Immature natural killer cell (primary cell): ENCODE measurements at places on chromosomes 2 and 18. TPM values are rescaled to one million over a fixed set of nuclear protein-coding genes. Genes with fewer than 3 reads are reported as not detected.

- no peaks in the 10 kb centered on the region for H3K4me1 ChIP-seq
- H3K27ac ChIP-seq, result no peak overlapping the region
- H3K27me3 ChIP-seq, result peaks cover 2% of the 10 kb centered on the region
- no peak for DNase-seq
- H3K4me3 ChIP-seq, result no peak overlapping the region
Measured at GRCh38 chr18:14086458-14087231, 45.6 kb downstream of the ZNF519 start.

HOXD8 gene
- not detected for polyA plus RNA-seq

DNA sequence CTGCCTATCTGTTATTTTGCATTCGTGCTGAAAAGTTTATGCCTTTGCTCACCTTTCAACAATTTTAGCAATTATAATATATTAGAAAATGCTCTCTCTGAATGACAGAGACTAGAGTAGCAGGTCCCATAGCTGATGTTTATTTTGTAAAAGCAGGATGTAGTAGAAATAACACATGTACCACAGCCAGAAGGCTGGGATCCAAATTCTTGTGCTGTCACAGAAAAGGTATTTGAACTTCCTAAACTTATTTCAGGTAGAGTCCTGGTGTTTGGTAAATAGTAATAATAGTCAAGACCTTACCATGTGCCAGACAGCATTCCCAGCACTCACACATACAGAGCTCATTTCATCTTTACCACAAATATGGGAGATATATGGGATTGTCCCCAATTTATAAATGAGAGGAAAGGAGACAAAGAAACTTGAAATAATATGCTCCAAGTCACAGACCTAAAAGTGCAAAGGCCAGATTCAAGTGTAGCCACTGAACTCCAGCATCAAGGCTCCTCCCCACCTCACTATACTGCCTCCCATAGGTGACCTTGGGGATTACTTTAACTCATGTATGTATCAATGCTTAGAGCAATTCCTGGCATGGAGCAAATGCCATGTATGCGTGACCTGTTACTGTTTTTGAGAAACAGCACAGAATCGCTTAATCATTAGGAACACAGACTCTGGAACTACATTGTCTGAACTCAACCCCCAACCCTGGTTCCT is 284.7 kb upstream of the RAB12 start:
- no peaks in the 10 kb centered on the region for H3K27me3 ChIP-seq
- no peak overlapping the region for H3K27ac ChIP-seq
- peaks cover 4% of the 10 kb centered on the region for H3K36me3 ChIP-seq
- H3K4me3 ChIP-seq, result no peak overlapping the region
- DNase-seq, result no peak

ARHGAP28 gene
- not detected for polyA plus RNA-seq

- H3K4me3 ChIP-seq, result no peak overlapping the region
- no peak overlapping the region for H3K27ac ChIP-seq
- H3K36me3 ChIP-seq, result no peaks in the 10 kb centered on the region
- H3K4me1 ChIP-seq, result no peaks in the 10 kb centered on the region
- no peaks in the 10 kb centered on the region for H3K27me3 ChIP-seq
Measured at GRCh38 chr2:179595284-179595683, 266.1 kb downstream of the ZNF385B start.

DNA sequence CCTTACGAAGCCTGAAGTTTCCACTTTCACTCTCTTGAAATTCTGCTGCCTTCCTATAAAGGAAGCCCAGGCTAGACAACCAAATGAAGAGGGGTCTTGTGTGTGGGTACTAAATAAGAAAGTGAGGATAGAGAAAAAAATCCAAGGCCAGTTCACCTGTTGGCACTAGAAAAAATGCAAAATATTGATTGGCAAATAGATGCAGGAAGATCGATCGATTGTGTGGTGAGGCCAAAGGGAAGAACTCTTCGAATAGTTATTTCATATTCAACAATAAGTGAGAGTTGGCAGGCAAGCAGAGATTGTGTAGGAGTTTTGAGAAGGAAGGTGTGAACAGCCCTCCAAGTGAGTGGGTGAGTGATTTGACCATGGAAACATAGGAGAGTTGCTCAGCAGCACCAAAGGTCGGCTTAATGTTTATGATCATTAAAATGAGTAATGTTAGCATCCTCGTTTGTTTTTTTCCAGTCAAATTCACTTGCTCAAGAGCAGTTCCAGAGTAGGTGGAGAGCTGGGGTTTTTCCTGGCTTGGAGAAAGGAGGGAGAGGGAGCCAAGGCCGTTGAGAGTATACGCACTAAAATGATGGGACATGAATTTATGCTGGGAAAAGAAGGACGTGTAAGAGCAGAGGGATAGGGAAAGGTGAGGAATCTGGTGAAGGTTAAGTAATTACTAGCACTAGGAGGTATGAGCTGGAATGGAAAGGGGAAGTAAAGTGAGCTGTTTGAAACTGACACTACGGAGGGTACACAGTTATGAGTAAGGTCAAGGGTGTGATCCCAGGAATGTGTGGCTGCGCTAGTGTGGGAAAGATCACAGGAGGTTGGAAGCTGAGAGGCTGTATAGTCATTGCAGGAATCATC is 1.1 kb upstream of the NAPG start:
- H3K27me3 ChIP-seq, result peaks cover 6% of the 10 kb centered on the region
- H3K27ac ChIP-seq, result peak overlapping the region; percentile 98
- H3K4me1 ChIP-seq, result peaks cover 42% of the 10 kb centered on the region
- peak overlapping the region; percentile 96 for H3K4me3 ChIP-seq

ASB1 gene
- polyA plus RNA-seq, result 30.3 TPM

- H3K4me1 ChIP-seq, result no peaks in the 10 kb centered on the region
- no peak overlapping the region for H3K27ac ChIP-seq
- H3K36me3 ChIP-seq, result no peaks in the 10 kb centered on the region
- H3K27me3 ChIP-seq, result peaks cover 8% of the 10 kb centered on the region
Measured at GRCh38 chr18:50091509-50092244, 103.3 kb downstream of the MYO5B start.

NDUFB3 gene
- polyA plus RNA-seq, result 225 TPM

MAP4K3 gene
- polyA plus RNA-seq, result 2.8 TPM

DNA sequence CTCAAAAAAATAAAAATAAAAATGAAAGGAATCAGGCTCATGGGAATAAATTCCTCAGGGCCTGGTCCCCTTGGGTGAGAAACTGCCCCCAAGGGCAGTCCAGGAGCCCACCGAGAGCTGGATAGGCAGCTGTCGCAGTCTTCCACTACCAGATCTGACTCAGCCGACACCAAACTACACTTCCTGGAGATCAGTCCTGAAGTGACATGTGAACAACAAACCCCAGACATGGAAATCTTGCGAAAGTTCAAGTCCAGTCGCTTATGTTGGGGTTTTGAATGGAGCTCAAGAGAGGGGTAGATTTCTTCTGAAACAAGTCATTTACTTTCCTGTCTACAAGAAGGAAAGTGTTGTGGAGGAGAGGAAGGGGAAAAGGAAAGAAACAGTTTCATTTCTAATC is 12.9 kb downstream of the ADCY3 start:
- H3K36me3 ChIP-seq, result no peaks in the 10 kb centered on the region
- no peak for DNase-seq
- no peak overlapping the region for H3K4me3 ChIP-seq
- no peak overlapping the region for H3K27ac ChIP-seq
- H3K27me3 ChIP-seq, result no peaks in the 10 kb centered on the region
- H3K4me1 ChIP-seq, result no peaks in the 10 kb centered on the region

DNA sequence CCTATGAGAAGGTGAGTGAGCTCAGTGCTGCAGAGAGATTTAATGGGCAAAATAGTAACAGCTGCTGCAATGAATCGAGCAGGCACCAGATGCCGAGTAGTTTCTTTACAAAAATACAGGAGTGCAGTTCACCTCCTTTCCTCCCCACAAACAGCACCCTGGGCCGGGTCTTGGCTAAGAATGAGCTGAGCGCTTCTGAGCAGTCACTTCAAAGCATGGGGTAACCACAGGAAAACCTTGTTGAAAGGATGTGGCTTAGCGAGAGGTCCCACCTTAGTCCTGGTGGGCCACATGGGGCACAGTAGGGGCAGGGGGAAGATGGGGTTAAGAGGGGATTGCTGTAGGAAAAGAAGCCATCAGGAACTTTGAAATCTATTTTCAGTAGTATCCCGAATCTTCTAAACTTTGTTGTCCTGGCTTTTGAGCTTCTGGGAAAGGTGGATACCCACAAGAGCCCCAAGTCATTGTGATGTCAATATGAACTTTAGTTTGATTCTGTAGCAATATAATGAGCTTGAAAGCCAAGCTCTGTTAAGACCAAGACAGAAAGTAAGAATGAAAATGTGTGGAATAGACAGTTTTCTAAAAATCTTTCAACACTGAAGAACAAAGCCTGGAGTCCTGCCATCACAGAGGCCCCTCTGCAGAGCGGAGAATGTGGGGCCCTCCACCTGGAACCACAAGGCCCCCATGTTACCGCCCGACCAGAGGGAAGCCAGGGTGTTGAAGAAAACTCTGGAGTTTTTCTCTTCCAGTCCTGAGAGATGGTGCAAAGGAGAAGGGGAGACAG is 101.0 kb upstream of the ZNF236 start:
- H3K27me3 ChIP-seq, result peaks cover 7% of the 10 kb centered on the region
- H3K4me3 ChIP-seq, result peak overlapping the region; percentile 86
- peak; percentile 61 for DNase-seq
- peaks cover 48% of the 10 kb centered on the region for H3K4me1 ChIP-seq

LYG2 gene
- not detected for polyA plus RNA-seq

DNA sequence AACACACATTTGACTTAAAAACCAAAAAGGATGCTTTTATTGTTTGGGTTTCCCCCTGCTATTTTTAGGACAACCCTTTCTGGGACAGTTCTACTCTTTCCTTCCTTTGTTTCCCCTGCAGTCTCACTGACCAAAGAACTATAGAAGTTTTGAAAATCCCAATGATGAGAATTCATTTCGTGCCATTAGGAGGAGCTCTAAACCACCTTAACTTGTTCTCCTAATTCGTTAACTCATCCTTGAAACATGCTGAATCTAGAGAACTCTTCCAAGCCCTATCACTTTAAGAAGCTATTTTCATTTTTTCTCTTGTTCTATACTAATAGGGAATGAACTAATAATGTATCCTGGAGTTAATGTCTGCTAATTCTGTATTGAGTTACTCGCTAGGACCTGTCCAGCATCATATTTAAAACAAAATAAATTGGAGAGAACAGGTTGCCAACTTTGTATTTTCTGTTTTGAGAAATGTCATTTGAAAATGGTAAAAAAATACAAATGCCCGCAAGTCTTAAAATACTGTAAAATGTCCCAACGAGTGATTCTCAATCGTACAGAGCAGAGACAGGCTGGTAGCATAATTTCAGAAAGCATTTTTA is 62.9 kb downstream of the AFTPH start:
- H3K4me1 ChIP-seq, result peaks cover 7% of the 10 kb centered on the region
- no peak overlapping the region for H3K4me3 ChIP-seq
- H3K27me3 ChIP-seq, result no peaks in the 10 kb centered on the region
- peaks cover 25% of the 10 kb centered on the region for H3K36me3 ChIP-seq

HAT1 gene
- 103 TPM for polyA plus RNA-seq

DNA sequence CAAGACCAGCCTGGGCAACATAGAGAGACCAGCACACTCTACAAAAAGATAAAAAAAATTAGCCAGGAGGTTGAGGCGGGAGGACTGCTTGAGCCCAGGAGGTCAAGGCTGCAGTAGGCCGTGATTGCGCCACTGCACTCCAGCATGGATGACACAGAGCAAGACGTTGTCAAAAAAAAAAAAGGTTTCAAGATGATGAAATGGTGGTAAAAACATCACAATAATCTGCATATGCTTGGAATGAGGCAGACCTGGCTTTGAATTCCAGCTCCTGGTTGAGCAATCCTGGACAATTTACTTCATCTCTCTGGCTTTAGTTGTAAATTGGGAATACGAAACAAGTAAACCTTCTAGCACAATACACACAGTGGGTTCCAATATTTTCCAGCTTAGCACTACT is 24.1 kb downstream of the USP40 start:
- no peaks in the 10 kb centered on the region for H3K4me1 ChIP-seq
- peaks cover 39% of the 10 kb centered on the region for H3K36me3 ChIP-seq
- no peak overlapping the region for H3K27ac ChIP-seq
- H3K27me3 ChIP-seq, result no peaks in the 10 kb centered on the region

ABCG5 gene
- not detected for polyA plus RNA-seq

STEAP3 gene
- polyA plus RNA-seq, result 1.9 TPM
